Vagina (tissue), 2 donors: ENCODE measurements at places on chromosomes 5 and 9. TPM values are rescaled to one million over a fixed set of nuclear protein-coding genes. Genes with fewer than 3 reads are reported as not detected.
A peak's percentile ranks its signal among the peaks of the same experiment; 100 is the strongest.

Gene CCL27
- not detected for total RNA-seq

Gene RANBP3L
- total RNA-seq: 3.2 TPM

Gene PCDHA7
- 0.49 TPM for total RNA-seq

Gene INSL6
- not detected for total RNA-seq

Gene ZNF618
- total RNA-seq: 7.4 TPM

Gene FRMPD1
- 0.98 TPM for total RNA-seq

Gene RLN2
- total RNA-seq: not detected

DNA sequence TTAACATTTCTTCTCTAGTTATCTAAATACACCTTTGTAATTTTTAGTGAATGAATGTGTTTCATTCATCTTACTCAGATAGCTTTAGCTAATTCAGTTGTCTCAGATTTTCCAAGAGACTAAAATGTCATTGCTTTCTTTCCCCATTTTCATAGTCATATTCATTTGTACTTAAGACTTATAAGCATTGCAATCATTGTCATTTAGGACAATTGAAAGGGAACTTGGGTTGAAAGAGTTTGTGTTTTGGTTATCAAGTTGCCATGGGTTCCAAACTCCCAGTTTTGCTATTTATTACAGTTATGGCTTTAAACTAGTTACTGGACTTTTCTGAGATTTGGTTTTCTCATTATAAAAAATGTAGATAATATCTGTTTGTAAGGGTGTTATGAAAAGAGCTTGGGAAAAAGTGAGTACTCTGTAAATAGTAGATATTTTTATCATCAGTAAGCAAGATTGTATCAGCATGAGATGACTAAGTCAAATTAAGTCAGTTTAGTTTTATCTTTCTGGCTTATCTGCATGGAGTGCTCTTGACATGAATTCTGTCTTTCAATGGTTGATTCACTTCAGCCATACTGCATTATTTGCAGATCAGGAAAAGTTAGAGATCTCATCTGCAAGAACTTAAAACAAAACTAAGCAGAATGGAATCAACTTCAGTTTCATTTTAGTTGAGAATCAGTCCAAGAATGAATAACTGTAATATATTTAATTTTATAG is 107.5 kb downstream of the PBX3 start:
- DNase-seq: no peak

- no peak for DNase-seq
Observed at GRCh38 chr9:17531642-17532254, 47.1 kb upstream of the SH3GL2 start.

GRCh38 chr5:54772684-54773083 is 212.7 kb downstream of the ESM1 start:
- no peak for DNase-seq

GRCh38 chr9:108634672-108635462 is 220.9 kb downstream of the ACTL7B start:
- DNase-seq: no peak

DNA sequence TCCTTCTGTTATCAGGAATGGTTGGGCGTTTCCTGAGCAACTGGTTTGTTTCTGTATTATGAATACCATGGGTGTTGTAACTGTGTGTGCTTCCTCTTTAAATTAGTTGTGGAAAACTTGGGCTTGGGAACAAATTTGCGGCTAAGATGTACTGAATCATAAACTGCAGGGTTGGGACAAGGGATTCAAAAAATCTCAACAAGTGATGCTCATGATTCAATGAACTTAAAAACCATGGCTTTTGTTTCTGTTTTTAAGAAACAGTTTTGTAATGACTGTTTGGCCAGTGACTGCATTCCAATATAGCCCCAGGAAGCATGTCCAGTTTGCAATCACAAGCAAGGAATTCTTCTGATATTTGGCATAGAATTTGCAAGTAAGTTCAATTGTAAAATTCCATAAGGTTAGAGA is 657.5 kb upstream of the WWC1 start:
- no peak for DNase-seq

DNA sequence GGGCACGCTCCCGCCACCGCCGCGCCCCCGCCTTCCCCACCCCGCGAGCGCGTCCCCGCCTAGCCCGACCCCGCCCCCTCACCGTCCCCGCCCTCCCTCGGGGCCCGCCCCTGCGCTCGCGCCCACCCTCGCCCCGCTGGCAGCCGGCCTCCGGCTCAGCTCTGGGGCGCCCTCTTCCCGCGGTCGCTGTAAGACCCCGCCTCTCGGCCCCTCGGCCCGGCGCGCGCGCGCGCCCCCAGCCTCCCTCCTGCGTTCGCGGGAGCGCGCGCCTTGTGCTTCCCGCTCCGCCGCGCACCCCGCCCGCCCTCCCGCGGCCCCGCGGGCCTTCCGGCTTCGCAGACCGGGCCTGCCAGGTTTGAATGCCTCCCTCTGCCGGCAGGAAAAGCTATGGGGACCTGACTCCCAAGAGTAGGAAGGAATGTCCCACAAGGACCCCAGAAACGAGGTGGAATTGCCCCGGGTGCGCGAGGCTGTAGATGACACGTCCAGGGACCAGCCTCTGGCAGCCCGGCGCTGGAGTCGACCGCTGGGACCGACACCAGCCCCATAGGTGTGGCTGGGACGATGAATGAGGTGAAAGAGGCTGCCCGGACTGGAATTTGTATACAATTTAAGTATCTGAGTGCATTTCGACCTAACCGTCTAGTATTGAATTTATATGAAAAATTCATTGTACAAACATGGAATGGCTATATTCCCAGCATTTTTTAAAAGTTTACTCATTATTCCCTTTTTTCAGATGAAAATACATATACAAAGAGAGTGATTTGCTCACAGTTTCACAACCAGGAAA is 416 bp upstream of the PTBP3 start:
- DNase-seq: no peak

- DNase-seq: peak; percentile 70
Observed at GRCh38 chr5:2896371-2897275, 145.1 kb upstream of the IRX2 start.

DNA sequence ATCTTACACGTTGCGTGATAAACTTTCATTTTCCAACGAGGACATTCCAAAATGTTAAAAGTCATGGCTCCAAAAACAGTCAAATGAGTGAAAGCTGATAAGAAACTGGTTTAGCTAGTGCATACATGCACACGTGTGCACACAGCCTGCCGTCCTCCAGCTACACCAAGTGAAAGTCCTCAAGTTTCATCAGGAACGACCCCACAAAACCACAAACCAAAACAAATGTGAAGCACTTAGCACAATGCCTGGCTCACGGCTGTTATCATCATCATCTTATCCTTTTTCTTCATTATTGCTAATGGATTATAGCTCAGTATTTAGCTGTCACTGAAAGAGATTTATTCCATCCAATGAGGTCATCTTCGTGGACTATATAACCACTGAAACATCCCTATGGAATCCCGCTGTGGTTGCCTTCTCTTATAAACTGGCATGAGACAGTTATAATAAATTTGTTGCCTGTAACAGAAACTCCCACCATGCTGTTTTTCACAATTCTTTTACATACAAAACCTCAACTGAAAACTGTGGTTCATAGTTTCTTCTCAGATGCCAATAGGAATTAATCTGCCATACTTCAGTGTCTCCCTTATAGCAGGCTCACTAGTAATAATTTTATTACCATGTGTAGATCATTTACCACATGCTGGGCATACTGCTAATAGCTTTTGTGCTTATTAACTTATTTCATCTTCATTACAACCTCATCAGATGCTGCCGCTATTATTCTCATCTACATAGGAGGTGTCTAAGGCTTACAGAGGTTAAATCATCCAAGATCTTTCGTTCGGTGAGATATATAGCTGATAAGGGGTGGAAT is 56.1 kb downstream of the SAXO1 start:
- no peak for DNase-seq

- no peak for DNase-seq
Observed at GRCh38 chr5:4275232-4275631, 679.6 kb downstream of the IRX1 start.

DNA sequence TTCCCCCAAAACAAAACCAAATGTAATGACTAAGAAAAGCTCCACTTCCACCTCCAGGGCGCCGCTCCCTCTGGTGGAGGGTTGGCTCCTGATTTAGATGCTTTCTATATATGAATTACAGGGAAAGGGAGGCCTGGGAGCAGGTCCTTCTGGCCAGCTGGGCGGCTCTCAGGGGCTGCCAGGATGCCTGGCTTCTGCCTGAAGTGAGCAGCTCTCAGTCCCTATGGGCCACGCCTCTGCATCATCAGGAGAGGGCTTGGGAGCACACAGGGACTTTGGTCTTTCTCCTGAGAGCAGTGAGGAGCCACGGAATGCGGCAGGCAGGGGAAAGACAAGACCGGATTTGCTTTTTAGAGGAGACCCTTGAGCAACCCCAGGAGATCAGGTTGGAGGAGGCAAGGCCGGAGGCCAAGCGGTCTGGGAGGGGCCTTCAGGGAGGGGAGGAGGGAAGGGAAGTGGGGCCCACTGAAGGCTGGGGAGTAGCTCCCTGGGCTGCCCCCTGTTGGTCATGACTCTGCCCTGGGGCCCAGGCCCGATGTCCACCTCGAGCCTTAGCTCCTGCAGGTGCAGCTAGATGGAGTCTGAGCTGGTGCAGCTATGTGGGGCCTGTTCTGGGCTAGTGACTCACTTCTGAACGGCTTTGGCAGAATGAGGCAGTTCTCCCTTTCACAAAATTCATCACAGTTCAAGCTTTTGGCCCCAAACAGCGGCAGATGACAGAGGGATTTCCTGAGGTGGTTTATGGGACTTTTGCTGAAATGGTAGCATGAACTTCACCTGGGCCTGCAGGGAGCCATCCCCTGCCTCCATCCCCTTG is 11.3 kb upstream of the GRHPR start:
- DNase-seq: no peak

DNA sequence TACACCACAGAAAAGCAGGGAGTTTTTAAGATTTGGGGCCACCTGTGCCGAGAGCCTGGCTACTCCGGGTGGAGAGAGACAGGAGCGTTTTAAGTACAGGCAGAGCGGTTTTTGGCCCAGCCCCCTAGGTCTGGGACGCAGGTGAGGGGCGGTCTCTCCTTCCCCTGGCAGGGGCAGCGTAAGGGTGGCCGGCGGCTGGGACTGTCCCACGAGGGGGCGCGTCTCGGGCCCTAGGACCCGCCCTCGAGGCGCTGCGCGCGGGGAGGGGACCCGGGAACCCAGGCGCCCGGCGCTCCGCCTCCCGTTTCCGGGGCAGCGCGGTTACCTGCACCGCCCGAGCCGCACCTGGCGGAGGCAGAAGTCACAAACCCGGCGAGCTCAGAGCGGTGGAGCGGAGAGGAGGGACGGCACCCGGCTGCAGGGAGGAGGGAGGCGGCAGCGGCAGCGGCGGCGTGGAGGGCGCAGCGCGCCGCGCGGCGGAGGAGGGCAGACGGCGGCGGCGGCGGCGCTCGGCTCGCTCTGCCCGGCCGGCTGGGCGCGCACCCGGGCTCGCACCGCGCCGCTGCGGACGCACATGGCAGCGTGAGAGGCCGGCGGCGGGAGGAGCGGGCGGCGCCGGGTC is at the start of gene WWC1:
Gene WWC1, plus strand, starts transcription at position 304 of the 622 bp plus-strand sequence. CDS start 508 bp downstream, outside the sequence.
- no peak for DNase-seq

- DNase-seq: no peak
Observed at GRCh38 chr5:119808474-119808873, 179.1 kb downstream of the FAM170A start.

- DNase-seq: no peak
Observed at GRCh38 chr5:30450153-30450552, 743.3 kb upstream of the CDH6 start.

DNA sequence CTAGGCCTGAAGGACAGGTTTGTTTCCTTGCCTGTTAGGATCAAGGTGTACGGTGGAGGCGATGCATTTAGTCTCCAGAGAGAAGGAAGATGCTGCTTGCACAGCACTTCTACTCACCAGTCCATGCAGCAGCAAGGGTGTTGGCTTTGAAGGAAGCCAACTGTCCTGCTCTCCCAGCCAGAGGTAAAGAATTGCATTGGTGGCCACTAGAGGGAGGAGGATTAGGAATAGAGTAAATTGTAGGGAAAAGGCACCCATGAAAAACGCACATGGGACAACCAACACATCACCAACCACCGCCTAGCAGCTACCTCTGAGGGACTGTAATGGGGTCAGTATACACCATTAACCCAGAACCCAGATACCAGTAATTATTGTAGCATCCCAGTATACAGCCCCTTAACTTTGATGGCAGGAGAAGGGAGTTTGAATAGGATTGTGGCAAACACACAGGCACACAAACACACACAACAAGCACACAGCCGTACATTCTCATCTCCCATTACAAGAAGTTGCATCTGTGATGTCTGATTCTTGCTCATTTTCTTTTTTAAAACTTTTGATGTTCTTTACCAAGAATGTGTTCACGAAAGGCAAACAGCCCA is 267.7 kb downstream of the ADAMTS6 start:
- no peak for DNase-seq

- DNase-seq: no peak
Observed at GRCh38 chr5:51172903-51173626, 210.2 kb upstream of the ISL1 start.

- no peak for DNase-seq
Observed at GRCh38 chr9:125820100-125820804, 73.1 kb downstream of the PBX3 start.

GRCh38 chr5:143694357-143694756 is 117.6 kb upstream of the HMHB1 start:
- no peak for DNase-seq

- DNase-seq: no peak
Observed at GRCh38 chr9:89605465-89606048, 745 bp downstream of the GADD45G start.

GRCh38 chr5:178360222-178360925 is 127.8 kb upstream of the PHYKPL start:
- DNase-seq: no peak

DNA sequence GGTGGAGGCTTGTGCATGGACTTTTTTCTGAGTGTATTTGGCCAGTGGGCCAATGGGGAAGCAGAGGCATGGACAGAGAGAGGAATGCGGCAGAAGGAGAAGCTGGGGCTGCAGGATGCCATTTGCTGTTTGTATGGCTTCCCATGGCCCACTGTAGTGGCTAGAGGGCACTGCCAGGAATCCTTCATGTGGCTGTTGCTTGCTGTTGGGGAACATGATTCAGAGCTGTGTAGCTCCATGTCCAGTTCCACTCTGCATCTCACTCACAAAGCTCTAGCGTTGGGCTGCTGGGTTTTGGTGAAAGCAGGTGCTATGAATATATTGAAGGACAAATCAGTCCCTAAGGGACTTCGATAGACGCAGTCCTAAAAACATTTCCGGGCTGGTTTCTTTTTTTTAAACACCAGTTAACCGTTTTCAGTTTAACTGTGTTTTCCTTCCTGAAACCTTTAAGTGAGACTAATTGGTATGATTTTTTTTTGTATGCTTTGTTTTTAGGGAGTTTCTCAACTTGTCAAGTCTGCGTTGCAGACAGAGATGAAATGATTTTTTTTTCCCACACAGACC is 51.3 kb downstream of the SLC22A5 start:
- DNase-seq: no peak

DNA sequence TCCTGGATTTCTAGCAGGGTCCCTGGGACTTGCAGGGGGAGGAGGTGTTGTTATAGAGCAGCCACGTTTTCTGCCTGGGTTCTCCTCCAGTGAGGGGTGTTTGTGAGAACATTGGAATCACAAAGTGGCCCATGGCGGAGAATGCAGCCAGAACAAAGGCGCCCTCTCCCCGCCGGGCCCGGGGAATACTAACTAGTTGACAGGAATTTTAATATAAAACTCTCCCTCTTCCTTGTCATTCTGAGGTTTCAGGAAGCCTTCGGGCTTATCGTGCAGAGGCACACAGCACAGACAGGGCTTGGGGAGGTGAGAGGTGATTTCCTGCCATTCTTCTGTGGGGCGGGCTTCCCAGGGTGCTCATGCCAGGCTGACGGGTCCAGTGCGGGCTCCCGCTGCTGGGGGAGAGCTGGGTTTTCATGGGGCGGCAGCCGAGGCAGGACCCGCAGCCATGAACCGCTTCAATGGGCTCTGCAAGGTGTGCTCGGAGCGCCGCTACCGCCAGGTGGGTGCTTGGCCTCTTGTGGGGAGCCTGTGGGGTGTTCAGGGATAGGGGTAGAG is 37.7 kb downstream of the RGS3 start:
- DNase-seq: no peak
